Stimulated activated CD4-positive, alpha-beta T cell treated with anti-CD3 and anti-CD28 coated beads, Interleukin-1b, Interleukin-23, amount 100 ng/mL, for 48 hours (primary cell): ENCODE measurements at places on chromosomes 7 and 10.

GRCh38 chr7:104779888-104780287 is 234.1 kb upstream of the KMT2E start:
- no peak for DNase-seq

GRCh38 chr10:42932735-42933447 is 144.0 kb upstream of the RET start:
- DNase-seq: peak; percentile 43

- DNase-seq: no peak
These were observed 300.4 kb downstream of the AHR start for GRCh38 chr7:17598846-17599245.

- no peak for DNase-seq
These were observed 47.8 kb upstream of the CPN1 start for GRCh38 chr10:100129424-100129823.

- no peak for DNase-seq
These were observed 255.7 kb downstream of the GLI3 start for GRCh38 chr7:41981046-41982040.

- no peak for DNase-seq
These were observed 87.3 kb upstream of the INSIG1 start for GRCh38 chr7:155210356-155210755.

DNA sequence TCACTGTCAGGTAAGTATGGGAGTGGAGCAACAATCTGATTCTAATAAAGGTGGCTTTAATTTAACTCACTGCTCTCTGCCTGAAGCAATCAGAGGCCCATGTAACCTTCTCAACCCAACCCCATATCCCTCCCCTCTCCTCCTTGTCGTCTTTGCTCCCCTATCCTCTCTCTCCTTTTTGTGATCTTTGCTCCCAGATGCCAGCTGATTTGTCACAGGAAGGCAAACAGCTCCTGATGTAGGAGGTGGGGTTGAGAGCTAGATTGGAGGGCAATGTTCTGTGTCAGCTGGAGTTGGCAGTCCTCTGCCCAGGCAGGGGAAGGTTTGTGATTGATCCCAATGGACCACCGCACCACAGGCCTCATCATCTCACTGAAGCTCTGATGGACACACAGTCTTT is 101.4 kb upstream of the PIK3CG start:
- DNase-seq: no peak

DNA sequence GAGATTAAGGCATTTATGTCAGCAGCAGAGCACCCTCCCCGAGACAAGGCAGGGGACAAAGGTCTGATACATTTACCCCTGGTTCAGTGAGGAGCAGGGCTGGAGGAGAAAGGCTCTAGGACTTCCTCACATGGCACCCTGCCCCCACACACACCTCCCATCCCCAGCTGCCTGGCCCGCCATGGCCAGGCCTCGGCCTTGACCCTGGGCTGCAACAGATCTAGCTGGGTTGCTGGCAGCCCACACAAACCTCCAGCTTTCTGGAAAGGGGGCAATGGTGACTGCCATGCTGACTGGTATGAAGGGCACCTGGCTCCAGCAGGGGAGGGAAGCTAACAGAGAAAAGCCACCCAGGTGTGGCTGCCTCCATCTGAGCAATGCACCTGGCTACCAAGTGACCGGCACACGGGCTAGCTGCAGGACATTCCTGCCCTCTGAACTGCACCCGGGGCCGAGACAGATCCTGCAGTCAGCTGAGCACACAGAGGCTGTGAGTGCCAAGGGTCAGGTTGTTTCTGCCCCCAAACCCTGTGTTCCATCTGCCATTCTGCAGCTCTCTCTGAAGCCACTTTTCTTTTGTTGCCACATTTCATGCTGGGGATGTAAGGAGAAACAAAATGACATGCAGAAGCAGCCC is 85.8 kb upstream of the LRRC18 start:
- no peak for DNase-seq

GRCh38 chr10:70879207-70879606 is 9.2 kb downstream of the PCBD1 start:
- DNase-seq: no peak

GRCh38 chr7:139943401-139943800 is 114.3 kb downstream of the TBXAS1 start:
- no peak for DNase-seq

GRCh38 chr10:68423522-68423921 is 16.4 kb upstream of the RUFY2 start:
- DNase-seq: peak; percentile 46

- no peak for DNase-seq
These were observed 400.6 kb downstream of the DNAJB6 start for GRCh38 chr7:157737151-157738065.

- no peak for DNase-seq
These were observed 375 bp upstream of the CHN2 start for GRCh38 chr7:29194206-29194593.

DNA sequence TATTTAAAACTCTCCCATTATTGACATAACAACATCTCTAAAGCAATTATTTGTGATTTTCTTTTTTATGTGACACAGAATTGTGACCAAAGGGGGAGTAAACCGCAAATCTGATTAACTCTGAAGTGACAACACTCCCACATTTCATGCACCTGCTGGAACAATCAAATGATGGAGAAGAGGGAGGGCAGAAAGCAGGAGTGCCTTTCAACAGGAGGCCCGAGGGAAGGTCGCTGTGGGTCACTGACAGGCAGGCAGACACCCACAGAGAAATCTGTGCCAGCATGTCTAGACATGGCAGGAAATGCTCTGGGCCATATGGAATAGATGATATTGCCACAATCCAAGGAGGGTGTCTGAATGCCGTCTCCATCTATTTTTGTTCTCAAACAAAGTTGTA is 247.3 kb downstream of the DOCK4 start:
- no peak for DNase-seq

DNA sequence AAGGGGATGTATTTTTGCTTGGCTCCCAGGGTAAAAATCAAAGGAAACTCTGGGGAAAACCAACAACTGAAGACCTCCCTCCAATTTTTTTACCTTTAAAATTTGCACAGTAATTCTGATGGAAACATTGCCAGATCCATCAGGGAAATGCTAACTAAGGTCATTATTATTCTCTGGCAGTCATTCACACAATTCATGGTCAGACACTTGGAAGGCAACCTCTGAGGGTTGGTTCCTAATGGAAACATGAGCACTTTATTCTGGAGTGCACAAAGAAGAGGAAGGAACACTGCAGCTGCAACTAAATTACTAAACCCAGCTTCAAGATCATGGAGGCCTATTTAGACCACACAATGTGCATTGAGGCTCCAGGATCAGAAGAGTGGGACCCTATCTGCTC is 34.2 kb downstream of the SRI start:
- no peak for DNase-seq

DNA sequence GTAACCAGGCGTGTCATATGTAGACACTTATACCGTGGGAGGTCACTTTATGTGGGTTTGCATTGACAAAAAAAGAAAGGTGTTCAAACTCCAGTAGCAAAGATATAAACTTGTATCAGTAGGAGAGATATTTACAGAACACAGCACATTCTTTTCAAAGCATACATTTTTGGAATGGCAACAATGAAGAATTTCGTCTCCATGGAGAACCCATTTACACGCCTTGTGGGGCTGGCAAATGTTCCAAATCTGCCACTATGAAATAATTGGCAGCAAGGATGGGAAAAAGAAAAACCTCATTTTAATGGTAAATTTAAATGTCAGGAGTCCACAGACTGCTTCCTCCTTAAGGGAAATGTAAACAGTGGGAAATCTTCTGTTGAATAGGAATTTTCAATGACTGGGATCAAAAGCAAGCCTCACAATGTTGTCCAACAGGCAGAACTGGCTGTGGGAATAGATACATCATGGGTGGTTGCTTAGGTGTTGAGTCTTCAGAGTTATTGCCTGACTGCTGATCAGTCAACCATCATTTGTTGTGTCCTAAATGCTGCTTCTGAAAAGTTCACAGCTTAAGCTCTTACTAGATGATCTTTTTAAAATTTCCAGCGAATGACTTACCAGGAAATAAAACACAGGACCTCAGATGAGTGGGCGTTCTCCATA is 256.6 kb upstream of the SEMA3C start:
- DNase-seq: no peak

GRCh38 chr7:137196648-137197047 is 146.9 kb downstream of the PTN start:
- DNase-seq: no peak

DNA sequence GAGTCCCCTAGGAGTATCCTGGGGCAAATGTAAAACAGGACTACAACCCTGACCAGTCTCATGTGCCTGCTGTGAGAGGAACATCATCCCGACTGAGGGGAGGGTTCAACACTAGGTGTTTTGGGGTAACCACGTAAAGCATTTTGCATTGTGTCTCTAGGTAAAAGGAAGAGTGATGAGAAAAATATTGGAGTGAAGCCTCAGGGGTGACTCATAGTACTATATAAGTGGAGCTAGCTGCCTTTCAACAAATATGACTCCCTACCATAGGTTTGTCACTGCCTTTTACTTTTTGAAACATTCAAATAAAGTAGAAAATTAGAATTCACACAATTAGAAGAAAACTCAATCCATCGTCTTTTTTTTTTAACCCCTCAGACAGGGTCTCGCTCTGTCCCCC is 2.6 kb upstream of the CAMK2G start:
- DNase-seq: no peak

- DNase-seq: no peak
These were observed 15.1 kb downstream of the ANTXRL start for GRCh38 chr10:46301721-46302479.

DNA sequence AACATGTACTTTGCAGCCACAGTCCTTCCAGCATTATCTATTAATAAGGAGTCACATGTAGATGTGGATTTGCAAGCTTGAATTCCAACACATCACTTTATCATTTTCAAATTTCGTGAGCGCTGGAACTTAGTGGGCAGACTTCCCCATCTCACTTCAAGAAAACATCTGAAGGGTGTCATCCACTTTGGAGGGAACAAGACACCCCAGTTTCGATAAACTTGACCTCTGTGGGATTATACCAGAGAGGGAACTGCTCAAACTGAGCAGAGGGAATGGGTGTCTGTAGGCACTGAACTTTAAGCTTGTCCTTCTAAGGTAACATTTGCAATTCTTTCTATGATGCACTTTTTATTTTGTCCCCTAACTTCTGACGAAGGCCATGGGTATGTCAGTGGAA is 27.5 kb downstream of the ADRB1 start:
- DNase-seq: no peak

DNA sequence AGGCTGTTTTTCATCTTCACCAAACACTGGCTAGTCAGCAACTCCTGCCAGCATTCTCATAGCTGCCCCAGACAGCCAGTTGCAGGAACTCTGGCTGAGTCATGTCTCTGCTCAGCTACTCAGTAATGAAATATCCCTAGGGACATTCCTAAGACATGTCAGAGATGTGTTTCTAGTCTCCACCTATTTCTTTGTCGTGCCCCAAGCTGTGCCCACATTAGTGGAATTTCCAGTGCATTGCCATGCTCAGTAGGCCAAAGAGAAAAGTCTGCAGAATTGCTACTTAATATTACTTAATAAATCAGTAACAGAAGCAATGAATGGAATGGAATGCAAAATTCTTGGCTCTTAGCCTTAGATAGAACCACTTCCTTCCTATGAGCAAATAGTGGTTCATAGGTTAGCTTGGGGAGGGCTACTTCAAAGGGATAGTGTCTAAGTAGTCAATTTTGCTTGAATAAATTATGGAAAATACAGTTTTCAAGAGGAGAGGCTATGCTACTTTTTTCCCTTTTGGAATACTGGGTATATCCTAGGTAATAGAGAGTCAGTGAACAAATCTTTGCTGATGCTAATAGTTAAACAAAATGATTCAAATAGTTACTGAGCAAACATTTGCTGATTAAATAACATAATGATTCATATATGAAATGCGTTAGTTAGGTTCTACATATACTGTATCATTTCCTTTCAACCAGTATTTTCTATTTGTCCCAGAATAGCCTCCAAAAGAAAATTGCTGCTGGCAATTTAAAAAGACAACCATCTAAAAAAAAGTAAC is 23.6 kb upstream of the SEMA3C start:
- no peak for DNase-seq

DNA sequence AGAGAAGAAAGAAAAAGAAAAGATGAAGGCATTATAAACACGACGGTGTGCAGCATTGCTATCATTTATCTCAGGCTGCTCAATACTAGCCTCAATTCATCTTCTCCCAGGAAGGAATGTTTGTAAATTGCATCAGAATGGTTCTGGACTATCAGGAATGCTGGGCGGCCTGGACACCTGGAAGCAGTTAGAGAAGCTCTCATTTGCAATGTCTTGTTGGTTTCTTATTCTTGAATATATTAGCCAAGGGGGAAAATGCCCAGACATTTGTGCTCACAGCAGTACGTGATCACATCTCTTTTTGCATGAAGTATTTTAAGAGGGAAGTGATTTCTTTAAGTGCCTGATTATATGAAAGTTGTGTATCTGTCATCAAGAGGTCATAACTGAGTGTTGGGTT is 85.6 kb upstream of the IMMP2L start:
- DNase-seq: no peak

DNA sequence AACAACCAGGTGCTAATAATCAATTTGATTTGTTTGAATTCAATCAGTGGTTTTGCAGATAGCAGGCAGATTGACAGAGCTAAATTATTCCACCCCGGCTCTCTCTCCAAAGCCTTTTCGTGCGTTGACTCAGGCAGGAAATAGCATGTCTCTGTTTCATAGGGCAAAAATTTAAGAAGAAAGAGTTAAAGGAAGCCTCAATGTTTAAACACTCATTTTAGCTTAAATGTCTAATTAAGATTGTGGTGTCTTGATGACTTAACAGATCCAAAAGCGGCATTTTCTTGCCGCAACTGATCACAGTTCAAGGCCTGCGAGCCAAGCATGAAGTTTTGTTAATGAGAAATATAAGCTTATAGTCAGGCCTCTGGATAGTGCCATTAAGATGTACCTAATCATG is 1051.1 kb upstream of the AUTS2 start:
- no peak for DNase-seq

DNA sequence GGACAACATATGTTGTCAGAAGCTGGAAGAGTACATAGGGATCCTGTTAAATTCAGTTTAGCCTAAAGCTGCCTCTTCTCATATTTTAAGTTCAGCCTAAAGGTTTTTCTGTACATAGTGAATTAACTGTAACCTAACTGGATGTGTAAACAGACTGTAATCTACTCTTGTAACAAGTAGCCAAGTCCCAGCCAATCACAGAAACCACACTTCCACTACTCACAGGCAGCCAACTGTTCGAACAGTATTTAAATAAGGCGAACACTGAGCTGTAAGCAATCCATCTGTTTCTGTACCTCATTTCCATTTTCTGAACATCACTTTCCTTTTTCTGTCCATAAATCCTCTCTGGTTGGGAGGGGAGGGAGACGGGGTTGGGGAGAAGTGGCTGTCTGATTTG is 15.0 kb upstream of the STN1 start:
- no peak for DNase-seq

DNA sequence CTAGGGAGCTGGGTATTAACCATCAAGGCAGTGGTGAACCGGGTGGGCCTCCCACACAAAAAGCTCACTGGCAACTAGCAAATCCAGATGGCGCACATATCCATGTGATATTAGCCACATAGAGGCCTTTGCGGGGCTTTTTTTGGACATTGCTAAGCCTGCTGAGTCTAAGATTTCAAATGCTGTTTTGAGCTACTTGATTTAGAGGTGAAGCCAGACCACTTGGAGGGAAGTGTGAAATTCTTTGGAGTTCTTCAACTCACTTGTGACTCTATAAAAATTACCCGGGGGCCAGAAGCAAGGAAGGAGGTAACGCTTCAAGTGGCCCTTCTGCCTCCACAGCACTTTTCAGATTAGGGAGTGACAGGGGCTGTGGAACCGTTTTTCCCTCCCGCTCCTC is 619.8 kb upstream of the GALNT17 start:
- DNase-seq: no peak
